Activated T-cell treated with anti-CD3 and anti-CD28 coated beads for 48 hours (primary cell): ENCODE measurements at places on chromosomes 5 and 9.
A peak's percentile ranks its signal among the peaks of the same experiment; 100 is the strongest.

DNA sequence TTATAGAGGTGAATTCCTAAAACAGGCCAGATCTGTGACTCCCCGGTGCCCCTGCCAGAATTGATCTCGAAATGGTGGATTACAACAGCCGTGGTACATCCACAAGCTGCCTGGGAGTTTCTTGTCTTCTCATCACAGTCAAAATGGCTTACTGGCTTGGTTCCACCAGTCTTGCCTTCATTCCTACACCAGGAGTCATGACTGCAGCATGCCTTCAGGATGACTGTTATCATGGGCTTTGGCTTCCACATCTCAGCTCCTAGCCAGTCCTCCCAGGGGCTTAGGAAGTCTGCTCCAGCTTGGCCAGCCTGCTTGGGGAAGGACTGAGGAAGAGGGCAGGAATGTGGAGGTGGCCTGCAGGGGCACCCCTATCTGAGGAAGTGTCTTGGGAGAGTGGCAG is 132.9 kb upstream of the NR3C1 start:
- DNase-seq = no peak

DNA sequence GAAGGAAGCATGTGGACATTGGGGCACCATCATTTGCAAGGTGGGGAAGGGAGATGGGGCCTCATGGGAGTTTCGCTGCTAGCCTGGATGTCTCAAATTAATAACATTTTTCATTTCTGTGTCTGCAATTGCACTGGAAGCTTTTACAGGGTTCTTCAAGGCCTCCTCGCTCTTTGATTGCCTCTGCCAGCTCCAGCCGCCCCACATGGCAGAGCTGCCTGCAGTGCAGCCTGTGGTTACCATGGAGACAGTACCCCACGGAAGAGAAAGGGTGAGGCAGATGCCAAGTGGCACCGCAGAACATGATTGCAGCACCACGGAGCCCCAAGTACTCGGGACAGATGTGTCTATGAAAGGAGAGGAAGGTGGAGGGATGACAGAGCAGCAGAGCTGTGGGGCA is 25.4 kb downstream of the CTNND2 start:
- DNase-seq = no peak

GRCh38 chr5:149360272-149360671 is 2.4 kb downstream of the PCYOX1L start:
- no peak for DNase-seq

- no peak for DNase-seq
These were observed 20.5 kb upstream of the FGFR4 start for GRCh38 chr5:177066224-177066623.

- no peak for DNase-seq
These were observed 302.6 kb downstream of the ENC1 start for GRCh38 chr5:74337984-74338310.

DNA sequence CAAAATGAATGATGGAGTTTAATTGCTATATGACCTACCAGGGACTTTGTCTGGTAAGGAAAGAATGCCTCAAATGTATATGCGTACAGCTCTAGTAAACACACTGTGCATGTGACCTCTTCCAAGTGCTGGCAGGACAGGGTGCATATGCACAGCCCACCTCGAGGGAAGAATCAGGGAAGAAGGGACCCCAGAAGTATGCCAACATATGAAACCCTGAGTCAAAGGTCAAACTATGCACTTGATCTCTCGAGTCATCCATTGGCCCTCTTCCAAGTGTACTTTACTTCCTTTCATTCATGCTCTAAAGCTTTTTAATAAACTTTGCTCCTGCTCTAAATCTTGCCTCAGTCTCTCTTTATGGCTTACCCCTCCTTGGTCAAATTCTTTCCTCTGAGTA is 804.6 kb upstream of the COX7C start:
- no peak for DNase-seq

DNA sequence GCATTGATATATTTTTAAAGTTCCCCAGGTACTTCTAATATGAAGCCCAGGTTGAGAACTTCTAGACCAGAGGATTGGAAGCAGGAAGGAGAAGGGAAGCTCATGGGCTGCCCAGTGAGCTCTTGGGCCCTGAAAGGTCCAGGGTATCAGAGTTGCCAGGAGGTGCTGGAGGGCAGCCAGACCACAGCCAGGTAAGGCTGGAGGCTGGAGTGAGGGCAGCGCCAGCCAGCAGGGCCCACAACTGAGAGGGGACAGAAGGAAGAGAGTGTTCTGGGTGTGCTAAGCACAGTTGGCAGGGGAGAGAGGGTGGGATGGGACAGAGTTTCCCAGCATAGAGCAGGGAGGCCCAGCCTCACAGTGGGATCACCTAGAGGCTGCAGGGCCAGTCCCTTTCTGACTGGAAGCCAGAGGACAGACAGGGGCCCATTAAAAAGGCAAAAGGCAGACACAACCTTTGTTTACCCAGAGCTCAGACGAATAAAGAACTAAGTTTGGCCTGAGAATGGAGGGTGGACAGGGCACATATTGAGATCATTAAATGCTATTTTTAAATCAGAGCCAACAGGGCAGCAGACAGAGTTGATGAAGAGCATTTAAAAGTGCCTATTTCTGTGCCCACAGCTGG is 94.9 kb downstream of the PDE8B start:
- DNase-seq = no peak

DNA sequence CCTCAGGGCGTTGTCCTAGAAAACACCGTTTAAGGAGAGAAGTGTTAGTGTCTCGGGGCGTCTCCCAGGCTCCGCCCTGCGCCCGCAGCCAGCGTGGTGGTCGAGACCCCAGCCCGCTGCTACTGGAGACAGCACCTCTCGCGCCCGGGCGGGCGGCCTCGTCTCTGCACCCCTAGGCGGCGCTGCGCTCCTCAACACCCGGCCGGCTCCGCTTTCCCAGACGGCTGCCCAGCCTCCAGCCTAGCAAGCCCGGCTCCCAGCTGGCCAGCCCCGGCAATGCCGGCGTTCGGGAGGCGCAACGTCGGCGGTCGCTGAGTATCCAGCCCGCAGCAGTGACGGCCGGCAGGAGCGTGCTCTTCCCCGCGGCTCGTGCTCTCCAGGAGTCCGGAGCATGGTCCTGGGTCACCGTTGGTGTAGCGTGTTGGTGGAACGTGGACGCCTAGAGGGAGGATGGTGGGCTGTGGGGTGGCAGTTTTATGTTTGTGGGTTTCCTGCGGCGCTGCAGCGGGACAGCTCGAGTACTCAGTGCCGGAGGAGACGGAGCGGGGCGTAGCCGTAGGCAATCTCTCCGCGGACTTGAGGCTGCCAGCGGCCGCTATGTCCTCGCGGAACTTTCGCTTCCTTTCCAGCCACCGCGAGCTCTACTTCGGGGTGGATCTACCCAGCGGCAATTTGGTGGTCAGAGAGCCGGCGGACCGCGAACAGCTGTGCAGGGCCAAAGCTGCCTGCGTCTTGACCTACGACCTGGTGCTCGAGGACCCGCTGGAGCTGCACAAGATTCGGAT is 536 bp downstream of the PCDHAC1 start:
- peak; percentile 26 for DNase-seq

DNA sequence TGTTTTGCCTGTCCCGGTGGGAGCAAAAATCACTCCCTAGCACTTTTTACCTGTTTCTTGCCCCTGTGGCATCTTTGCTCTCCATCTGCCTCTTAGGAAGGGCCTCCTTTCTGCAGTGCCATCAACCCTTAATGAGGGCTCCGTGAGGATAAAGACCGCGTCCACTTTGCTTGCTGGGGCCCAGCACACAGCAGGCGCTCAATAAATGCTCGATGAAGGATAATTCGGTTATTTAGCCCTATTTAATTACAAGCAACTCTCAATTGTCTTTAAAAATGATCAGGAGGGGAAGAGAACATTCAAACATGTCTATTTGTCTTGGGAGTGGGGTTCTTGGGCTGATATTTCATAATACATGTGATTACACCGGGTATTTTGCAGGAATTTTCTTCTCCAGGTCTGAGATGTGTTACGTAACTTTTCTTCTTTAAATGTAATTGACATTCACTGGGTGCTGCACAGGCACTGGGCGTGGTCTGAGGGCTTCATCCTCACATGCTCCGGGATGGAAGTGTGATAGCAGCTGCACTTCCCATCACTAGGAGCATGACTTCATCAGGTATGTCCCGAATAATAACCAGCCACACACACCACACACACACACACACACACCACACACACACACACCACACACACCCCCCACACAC is 19.8 kb upstream of the NTNG2 start:
- no peak for DNase-seq

DNA sequence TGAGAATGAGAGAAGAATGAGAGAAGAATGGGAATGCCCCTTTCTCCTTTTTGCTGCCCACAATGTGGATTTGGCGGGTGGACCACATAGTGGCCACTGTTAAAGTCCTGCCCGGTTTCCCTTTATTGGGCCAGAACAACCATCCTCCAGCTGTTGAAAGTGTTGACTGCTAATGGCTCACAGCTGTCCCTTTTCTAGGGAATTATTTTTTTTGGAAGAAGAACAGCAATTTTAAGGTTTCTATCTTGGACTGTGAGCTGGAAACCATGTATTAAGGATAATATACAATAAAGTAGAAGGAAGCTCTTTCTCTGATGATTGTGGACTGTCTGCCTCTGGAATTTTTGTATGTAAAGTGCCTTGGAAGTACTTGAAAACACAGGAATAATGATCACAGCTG is 185.9 kb downstream of the DMRT2 start:
- DNase-seq = no peak

GRCh38 chr5:153629027-153629895 is 138.8 kb downstream of the GRIA1 start:
- DNase-seq = no peak

DNA sequence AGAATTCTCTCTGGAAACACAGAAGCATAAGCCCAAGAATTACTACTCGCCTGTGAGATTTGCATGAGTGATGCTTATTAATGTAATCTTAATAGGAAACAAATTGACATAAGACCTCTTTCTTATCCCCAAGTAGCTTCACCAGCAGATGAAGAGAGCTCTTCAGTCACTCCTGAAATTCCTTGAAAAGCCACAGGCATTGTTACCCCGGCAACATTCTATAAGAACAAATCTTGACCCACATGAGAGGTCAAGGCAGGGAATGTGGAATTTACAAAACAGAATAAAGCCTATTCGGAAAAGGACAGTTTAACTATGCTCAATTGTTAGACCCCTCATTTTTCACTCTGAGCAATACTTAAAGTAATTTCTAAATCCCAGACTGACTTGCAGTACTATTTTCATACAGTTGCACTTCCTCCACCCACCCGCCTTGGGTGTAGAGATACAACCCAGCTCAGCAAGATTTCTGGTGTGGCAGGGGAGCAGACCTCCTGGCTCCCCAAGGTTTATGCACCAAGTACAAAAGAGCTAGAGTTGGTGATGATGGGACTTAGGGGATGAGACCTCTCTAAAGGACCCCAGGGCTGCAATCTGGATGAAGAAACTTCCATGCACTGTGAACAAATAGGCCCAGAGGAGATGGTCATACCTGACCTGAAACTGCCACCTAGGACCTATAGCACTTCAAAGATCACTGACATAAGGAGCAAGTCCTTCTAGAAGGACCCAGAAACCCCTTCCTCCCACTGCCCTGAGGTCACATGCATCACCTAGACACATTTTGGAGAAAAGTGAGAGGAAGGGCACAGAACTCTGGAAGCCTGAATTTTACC is 242.1 kb downstream of the ZNF608 start:
- DNase-seq = no peak

GRCh38 chr9:129272348-129273025 is 94.4 kb upstream of the IER5L start:
- no peak for DNase-seq

- no peak for DNase-seq
These were observed 38.1 kb upstream of the ZCCHC7 start for GRCh38 chr9:37082214-37082765.

DNA sequence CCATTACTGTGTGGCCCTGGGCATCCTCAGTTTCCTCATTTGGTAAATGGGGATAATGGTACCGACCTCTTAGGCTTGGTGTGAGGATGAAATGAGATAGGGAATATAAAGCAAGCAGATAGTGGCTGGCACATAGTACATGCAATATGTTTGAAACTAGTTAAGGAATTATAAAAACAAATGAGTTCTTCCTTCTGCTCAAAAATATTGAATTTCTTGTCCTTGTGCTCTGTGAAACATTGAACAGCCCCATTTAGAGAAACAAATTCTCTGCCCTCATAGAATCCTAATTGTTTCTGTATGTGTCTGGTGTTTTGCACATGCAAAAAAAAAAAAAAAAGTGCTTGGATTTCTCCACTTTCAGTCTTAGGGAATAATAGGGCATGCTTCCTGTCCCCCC is 39.7 kb downstream of the PTCD2 start:
- DNase-seq = no peak

- no peak for DNase-seq
These were observed 7.8 kb downstream of the ANGPTL2 start for GRCh38 chr9:127114606-127115005.

- no peak for DNase-seq
These were observed 221.4 kb downstream of the RAB3C start for GRCh38 chr5:58804291-58804690.

GRCh38 chr9:91036356-91036755 is 234.7 kb downstream of the SYK start:
- no peak for DNase-seq

GRCh38 chr9:87445646-87446045 is 52.0 kb upstream of the DAPK1 start:
- no peak for DNase-seq

- DNase-seq = no peak
These were observed 367.7 kb upstream of the PRR16 start for GRCh38 chr5:120096413-120096812.

DNA sequence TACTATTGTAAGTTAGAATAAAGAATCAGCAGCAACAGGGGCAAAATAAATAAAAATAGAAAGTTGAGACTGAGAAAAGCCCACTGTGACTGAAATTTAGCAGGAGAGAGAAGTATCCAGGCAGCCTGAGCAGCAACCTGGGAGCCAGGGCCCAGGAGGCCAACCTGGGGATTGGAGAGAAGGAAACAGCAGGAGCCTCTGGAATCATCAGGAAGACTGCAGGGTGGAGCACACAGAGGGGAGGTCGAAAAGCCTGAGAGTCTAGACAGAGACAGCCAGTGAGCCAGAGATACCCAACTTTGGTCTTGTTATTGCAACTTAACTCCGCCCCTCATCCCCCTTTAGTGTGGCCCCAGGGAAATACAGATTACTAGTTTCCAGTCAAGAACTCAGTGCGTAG is 98.6 kb downstream of the SLC1A3 start:
- DNase-seq = no peak

DNA sequence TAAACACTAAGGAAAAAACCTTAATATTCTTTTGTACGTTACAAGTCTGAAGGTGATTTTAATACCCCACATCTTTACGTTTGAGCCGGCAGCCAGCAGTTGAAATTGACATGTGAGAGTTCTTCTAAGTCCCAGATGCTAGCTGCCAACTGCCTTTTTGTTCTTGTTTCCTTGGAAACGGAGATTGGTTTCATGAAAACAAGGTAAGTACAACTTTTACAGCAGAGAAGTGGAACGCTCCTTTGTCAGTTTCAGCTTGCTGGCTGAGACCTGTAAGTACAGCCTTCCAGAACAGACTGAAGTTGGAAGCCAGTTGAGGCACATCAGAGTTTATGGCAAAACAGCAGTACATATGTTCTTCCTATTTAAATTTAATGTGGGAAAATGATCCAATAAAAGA is 1018.4 kb upstream of the ARRDC3 start:
- DNase-seq = no peak

DNA sequence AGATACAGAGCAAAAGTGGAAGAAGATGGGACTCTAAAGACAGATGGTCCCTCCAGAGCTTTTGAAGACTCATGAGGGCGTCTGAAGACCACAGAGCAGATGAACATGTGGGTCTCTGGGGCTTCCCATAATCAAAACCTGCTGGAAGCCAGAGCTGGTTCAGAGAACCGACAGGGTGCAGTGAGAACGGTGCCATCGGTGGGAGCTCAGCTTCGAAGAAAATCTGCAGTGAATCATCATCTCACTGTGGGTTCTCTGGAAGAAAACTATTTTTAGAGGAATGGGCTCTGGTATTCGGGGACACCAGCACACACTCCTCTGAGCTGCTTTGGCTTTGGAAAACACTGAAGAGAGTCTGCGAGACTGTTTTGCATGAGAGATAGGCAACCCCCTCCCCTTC is 222.4 kb upstream of the PANK3 start:
- no peak for DNase-seq
